SHP77 (cell line): ENCODE measurements at places on chromosomes 6 and 20.
A peak's percentile ranks its signal among the peaks of the same experiment; 100 is the strongest.

DNA sequence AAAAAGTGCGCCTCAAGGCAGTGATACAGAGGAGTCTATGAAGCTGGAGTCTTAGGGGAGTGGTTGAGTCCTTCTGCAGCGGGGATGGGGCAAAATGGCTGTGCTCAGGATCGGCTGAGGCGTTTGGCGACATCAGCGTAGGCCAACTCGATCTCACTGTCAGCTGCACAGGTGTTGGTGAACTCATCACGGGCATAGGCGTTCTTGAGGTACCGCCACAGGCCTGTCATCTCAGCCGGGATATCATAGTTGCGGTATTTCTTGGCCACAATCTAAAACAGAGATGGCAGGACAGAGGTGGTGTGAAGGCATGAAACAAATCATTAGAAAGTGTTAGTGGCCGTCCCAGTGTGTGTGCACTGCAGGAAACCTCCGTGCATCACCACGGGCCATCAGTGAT lies 112.7 kb downstream of the CLIC5 start:
- no peak for DNase-seq

- no peak for DNase-seq
These were observed 110.8 kb downstream of the TNFAIP3 start for GRCh38 chr6:137977814-137978213.

- no peak for DNase-seq
These were observed 53.2 kb downstream of the CEBPB start for GRCh38 chr20:50243610-50244351.

- DNase-seq = no peak
These were observed 14.5 kb downstream of the FOXC1 start for GRCh38 chr6:1624058-1624850.

- DNase-seq = no peak
These were observed 266.5 kb upstream of the CITED2 start for GRCh38 chr6:139640921-139641320.

- DNase-seq = no peak
These were observed 2.6 kb upstream of the NCOA3 start for GRCh38 chr20:47499053-47499452.

DNA sequence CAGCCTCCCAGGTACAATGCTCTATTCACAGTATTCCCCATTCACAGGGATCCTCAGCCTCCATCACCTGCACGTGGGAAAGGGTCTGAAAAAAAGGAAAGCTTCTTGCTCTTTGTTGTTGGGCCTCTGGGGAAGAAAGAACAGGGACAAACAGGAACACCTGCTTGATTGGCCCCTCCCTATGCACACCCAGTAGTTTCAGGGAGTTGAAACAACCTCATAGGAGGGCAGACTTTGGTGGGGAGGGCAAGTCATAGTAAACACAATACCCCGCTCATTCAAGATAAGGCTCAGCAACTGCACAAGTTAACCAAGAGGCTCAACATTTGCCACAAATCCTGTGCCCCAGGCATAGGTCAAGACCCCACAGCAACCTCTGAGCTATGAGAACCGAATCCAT lies 1.7 kb downstream of the GHRH start:
- DNase-seq = no peak

- DNase-seq = no peak
These were observed 56.5 kb downstream of the SCML4 start for GRCh38 chr6:107767637-107768036.

GRCh38 chr6:39007575-39007974 lies 41.0 kb upstream of the GLP1R start:
- DNase-seq = no peak

DNA sequence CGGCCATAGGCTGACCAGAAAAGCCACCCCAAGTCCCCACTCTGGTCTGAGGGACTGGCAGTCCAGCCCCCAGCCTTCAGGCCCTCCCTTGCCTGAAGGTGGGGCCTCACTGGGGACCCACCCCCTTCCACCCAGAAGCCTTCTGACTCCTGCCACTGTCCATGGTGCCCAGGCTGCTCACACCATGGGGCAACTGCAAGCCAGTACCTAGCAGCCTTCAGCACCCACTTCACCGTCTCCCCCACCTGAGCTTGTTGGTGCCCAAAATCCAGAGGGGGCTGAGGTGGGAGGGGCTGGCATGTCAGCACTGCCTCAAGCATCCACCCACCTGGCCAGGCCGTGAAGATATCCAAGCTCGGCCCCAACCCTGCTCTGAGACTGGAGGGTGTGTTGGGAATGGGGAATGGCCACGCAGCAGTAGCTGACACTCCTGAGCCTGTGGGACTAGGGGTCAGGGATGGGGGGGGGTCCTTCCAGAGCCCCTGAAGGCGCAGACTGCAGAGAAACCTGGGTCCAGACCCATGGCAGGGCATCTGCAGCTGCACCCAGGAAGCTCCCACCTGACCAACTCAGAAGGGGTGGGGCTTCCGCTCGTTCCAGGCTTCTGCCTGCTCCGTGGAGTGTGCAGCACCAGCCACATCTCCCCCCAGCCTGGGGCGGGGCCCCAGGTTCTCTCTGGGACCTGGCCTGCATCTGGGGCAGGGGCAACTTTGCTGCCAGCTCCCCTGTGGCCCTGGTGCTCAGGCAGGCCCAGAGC lies 942.1 kb upstream of the EPHA7 start:
- no peak for DNase-seq

DNA sequence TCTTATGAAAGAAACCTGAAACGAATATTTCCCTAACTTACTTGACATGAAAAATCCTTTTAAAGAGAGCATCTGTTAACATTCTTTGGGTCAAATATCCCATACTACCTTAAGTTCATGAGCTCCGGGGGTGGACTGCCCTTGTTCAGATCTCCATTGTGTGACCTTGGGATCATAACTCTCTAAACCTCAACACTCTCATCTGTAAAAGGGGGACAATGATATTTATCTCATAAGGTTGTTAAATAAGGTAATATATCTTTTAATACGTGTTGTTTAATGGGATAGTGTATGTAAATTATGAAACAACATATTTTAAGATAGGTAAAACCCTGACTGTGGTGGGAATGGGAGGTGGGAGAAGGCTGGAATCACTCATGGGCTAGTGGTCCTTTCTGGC lies 326.3 kb downstream of the FARS2 start:
- DNase-seq = no peak

DNA sequence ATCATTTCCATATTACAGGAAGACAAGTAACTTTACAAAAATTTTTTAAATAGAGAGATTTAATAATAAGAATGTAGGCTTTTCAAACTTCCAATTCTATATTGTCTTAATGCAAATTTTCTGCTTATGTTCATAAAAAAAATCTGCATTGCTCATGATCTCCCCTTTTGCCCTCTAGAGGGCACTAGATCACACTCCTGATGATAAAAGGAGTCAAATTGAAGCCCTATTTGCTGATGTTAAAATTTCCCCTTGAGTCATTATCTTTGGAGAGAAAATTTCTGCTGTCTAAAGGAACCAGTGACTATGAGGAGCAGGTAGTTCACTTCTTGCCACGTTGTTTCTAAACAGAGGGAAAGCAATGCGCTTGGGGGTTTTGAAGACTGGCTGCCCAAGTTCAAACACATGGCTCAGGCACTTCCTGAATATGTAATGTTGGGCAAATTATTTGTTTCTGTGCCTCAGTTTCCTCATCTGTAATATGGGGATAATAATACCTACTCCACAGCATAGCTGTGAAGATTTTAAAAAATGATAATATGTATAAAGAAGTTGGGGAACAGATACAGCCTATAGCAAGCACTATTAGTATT lies 874.2 kb downstream of the TFAP2A start:
- DNase-seq = peak; percentile 46

GRCh38 chr6:91094341-91094740 lies 507.5 kb upstream of the MAP3K7 start:
- DNase-seq = no peak

DNA sequence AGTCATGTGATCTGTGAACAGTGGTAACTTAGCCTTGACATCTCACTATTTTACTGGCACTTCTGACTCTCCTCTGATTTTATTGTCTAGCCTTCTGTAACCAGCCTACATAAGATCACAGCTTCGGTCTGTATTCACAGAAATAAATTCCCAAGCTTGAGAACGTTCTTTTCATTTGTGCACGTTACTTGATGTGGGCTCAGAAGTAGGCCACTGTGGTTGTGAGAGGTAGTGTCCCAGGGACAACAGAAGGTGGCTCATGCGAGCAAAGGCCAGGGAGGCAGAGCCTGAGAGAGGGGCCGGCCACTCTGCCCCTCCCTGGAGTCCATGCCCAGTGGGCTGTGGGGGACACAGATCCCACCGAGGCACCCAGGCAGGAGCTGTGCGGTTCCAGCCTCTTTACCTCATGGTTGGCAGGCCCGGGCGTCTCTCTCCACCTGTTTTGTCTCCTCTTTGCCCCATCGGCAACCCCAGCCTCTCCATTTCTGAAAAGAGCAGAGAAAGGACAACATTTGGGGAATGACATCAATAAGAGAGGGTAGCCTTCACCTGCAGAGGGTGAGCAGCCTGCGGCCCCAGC lies 207.5 kb upstream of the CST7 start:
- no peak for DNase-seq

DNA sequence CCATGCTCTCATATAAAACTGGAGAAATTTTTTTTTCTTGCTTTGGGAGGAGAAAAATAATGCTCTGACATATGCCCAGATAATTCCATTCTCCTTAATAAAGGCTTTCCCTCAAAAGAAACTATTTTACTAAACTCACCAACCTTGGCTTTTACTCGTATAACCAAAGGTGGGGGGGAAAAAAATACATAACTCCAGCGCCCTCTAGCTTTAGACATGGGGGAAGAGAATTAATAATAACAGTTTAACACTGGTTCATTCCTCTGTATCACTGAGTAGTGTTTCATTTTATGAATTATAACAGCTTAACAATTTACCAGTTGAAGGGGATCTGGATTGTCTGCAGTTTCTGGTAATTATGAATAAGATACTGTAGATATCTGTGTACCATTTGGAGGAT lies 1226.1 kb downstream of the GRIK2 start:
- peak; percentile 14 for DNase-seq

GRCh38 chr20:6232436-6232835 lies 109.6 kb upstream of the FERMT1 start:
- DNase-seq = no peak

DNA sequence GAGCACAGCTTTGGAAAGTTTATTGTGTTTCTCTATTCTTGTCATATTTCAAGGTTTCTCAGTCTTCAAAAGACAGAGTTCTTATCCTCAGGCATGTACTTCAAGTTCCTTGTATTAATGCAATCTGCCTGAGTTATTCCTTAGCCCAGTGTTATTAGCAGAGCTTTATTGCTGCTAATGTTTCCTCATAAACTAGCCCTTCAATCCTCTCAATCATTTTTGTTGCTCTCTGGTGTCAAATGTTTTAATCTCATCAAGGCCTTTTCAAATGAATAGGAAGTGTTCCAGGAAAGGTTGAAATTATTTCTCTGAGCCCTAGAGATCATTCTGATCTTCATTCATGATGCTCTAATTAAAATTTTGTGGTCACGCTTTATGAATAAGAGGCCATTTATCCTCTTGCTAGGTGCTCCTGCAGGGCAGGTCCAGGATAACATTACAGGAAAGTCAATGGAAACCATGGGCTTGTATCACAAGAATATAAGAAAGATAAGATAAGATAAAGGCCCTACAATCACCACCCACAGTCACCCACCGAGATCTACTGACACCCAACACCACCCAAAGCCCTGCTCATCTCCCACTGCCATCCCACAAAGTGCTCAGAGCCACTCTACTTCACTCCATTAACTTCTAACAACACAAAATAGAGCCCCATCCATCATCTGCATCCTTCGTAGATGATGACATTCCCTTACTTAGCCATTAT lies 125.9 kb downstream of the COL9A1 start:
- no peak for DNase-seq

DNA sequence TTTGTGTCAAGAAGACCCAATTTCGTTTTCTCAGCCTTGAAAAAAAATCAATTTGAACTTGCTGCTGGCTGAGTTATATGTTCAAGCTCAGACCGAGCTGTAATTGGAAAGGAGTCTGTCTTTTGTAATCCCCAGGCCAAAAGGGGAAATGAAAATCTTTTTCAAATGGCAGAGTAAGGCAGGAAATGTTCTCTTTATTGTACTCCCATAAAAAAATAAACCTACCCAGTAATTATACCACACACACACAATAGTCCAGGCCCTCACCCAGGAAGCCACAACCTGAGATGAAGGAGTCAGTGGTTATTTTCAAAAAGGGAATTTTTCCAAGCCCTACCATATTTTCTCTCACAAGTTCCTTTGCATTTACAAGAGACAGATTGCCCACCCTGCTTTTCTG lies 45.3 kb downstream of the CLIC5 start:
- no peak for DNase-seq

DNA sequence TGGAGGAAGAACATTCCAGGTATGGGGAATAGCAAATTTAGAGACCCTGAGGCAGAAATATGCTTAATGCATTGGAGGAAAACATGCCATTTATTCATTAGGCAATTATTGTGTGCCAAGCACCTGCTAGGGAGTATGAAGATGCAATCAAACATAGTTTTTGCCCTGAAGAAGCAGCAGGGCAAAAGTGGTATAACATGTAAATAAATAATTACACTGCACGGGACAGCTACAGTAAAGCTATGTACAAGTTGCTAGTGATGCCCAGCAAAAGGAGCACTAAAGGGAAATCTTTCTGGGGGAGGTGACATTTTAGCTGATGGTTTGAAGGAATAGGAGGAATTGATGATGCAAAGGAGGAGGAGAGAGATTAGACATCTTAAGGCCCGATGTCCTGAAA lies 624 bp upstream of the TJAP1 start:
- DNase-seq = no peak

DNA sequence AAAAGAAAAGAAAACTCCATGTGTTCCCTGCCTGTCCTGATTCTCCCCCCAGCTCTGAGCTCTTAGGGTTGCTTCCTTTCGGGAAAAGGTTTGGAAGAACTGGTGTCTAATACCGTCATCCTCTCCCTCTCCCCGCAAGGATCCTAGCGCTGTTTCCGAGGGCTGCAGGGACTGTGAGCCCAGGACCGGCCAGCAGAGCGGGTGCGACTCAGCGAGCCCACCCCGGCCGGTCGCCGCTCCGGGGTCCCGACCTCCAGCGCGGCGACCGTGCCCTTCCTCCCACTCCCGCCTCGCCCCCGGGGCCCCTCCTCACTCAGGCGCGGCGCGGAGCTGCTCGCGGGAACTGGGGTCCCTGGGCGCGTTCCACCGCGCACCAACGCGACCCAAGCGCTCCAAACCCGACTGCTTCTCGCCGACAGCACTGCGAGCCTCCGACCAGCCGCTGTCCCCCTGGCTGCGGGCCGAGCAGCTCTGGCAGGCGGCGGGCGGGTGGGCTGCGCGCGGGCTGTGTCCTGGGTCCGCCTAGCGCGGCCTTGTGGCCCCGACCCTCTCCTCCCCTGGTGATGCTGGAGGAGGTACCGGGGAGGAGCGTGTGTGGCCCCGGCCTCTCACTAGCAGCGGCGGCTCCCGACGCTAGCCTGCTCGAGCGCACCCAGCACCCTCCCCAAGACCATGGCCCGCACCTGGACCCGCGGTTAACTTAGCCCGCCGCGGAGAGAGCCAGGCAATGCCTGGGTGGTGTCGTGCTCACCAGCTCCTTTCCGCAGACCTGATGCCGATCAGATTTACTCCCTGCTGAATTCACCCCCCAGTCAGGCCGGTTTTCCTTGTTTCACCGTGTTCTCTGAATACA lies at the start of gene PLA2G7:
Gene PLA2G7 (minus strand): TSS at position 509 of the 853 bp plus-strand sequence. CDS start 12,484 bp downstream, outside the sequence.
- DNase-seq = no peak

- no peak for DNase-seq
These were observed 331 bp upstream of the UFL1 start for GRCh38 chr6:96521306-96521643.
